Heart left ventricle (tissue), 16 donors: ENCODE measurements at places on chromosomes 11 and 22. TPM values are rescaled to one million over a fixed set of nuclear protein-coding genes. Genes with fewer than 3 reads are reported as not detected.

Gene BET1L
- 19.5 TPM for total RNA-seq

Gene CYP2D6
- 0.37 TPM for total RNA-seq

- no peak for DNase-seq
These were observed 128.6 kb downstream of the WNT11 start for GRCh38 chr11:76077575-76078150.

DNA sequence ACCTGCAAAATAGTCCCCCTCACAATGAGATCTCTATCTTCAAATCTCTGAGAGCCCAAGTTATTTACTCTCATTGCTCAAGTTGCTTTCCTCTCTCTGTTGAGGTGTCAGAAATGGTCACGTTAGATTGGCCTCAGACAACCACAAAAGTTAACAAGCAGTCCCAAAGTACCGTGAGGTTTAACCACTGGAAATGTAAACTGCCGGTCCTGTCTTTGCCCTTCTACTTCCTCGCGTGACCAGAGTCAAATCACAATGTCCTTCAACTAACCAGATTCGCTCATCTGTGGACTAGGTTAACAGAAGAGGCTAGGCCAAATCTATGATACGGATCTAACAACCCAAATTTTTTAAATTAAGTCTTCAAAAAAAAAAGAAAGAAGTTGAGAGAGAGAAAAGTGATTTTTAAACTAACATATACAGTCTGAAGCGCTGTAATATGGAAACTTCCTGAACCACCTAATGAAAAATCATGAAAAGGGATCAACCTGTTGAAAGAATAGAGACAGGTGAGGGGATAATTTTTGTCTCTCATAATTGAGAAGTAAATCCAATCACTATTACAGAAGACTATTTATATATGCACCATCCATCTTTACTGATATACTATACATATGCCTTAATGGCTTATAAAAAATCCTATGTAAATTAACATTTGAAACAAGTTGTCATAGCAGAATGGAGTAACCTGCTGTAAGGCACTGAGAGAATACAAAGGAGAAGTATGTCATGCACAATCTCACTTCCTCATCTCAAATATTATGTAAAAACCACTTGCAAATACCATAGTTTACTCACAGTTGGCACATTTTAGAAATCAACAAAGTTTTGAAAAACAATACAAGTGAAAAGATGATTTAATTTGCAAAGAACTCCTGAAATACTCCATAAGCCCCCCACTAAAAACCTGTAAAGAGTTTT is 3.3 kb upstream of the JAML start:
- no peak for DNase-seq

- no peak for DNase-seq
These were observed 8.6 kb upstream of the VWCE start for GRCh38 chr11:61303725-61304124.

- DNase-seq, result peak; percentile 66
These were observed 18.1 kb upstream of the MYH9 start for GRCh38 chr22:36405671-36406538.

DNA sequence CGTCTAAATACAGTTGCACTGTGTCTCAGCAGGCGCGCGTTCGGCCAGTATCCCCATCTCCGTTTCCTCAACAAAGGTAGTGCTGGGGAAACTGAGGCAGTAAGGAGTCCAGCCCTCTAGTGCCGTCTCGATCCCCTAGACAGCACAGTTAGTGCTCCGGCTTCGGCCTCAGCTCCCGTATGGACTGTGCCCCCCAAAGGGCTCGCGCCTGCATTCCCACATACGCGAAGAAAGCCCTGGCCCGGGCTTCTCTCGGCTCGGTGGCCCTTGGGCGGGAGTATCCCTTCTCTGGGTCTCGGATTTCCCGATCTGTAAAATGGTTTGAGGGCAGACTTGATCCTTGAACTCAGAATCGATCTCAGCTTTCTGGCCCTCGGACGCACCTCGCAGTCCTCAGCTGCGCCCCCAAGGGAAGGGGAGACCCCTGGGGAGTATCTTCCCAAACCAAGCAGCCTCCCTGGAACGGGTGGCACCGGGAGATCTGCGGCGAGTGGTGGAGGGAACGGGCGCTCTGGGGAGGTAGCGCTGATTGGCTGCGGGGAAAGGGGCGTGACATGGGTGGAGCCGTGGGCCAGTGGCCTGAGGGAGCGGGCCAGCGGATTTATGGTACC is 759 bp upstream of the PEX16 start:
- peak; percentile 86 for DNase-seq
